ENCODE measurements at places on chromosomes 12 and 14. TPM values are rescaled to one million over a fixed set of nuclear protein-coding genes. Genes with fewer than 3 reads are reported as not detected.

Gene VAMP1
- 8.6 TPM for total RNA-seq

Gene GPR132
- total RNA-seq = not detected

Gene KRT80
- not detected for total RNA-seq

Gene BEGAIN
- total RNA-seq = not detected

Gene MGP
- total RNA-seq = 26.6 TPM

Gene LRTM2
- not detected for total RNA-seq

Gene PLA2G1B
- total RNA-seq = not detected

Gene ANKRD13A
- total RNA-seq = 46.8 TPM

Gene PZP
- not detected for total RNA-seq

Gene POU6F1
- total RNA-seq = 1.5 TPM

Gene CD163
- not detected for total RNA-seq

Gene PAWR
- 98.7 TPM for total RNA-seq

Gene DCAF5
- 16.7 TPM for total RNA-seq

Gene IFNG
- total RNA-seq = not detected

Gene GUCY2C
- not detected for total RNA-seq

Gene NPFF
- not detected for total RNA-seq

Gene SMAGP
- total RNA-seq = 5.4 TPM
